ENCODE measurements at places on chromosomes 16 and 17. TPM values are rescaled to one million over a fixed set of nuclear protein-coding genes. Genes with fewer than 3 reads are reported as not detected.
A peak's percentile ranks its signal among the peaks of the same experiment; 100 is the strongest.

DNA sequence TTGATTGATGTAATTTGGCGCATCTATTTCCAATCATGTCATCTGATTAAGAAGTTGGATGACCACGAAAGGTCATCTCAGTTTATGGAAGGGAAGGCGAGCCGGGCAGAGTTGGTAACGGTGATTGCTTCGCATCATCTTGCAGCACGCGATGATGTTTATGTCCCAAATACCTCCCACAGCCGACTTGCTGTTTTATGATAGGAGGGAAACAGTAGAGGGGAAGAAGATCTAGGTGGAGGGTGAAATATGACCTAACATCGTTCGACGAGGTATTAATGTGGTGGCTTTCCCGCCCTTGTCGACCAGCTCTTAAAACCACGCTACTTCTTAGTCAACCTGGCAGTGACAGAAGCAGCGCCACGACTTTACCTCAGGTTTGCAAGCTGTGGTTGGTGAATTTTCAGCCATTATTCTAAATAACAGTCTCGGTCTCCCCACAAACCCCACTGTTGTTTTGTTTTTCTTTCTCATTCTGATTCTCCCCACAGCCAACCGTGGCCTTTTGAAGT is 805 bp upstream of the TANC2 start:
- DNase-seq, result no peak

DNA sequence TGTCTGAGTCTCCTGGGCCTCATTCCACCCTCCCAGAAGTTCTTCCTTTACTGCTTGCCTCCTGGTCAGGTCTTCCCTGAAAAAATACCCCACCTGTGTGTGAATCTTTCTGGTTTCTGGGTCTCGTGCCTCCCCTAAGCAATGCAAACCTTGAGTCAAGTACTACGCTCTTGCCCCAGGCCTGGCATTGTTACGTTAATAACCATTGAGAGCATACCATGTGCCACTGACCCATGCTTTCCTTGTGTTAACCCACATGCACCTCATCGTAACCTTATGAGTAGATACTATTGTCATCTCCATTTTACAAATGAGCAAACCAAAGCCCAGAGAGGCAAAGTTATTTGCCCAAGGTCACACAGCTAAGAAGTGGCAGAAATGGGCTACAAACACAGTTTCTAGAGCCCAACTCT is 25.4 kb upstream of the TOB1 start:
- DNase-seq, result no peak

- DNase-seq, result no peak
Observed at GRCh38 chr16:8929086-8929748, 34.5 kb downstream of the USP7 start.

DNA sequence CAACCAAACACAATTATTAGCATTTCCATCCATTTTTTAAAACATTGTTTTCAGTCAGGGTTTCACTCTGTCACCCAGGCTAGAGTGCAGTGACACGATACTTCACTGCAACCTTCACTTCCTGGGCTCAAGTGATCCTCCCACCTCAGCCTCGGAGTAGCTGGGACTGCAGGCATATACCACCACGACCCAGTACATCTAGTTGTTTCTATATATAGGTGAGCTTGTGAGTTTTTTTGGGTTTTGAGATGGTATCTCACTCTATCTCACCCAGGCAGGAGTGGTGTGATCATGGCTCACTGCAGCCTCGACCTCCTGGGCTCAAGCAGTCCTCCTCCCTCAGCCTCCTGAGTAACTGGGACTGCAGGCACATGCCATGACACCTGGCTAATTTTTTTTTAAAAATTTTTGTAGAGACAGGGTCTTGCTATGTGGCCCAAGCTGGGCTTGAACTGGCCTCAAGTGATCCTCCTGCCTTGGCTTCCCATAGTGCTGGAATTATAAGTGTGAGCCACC is 21.5 kb upstream of the ATP5MC1 start:
- no peak for DNase-seq

DNA sequence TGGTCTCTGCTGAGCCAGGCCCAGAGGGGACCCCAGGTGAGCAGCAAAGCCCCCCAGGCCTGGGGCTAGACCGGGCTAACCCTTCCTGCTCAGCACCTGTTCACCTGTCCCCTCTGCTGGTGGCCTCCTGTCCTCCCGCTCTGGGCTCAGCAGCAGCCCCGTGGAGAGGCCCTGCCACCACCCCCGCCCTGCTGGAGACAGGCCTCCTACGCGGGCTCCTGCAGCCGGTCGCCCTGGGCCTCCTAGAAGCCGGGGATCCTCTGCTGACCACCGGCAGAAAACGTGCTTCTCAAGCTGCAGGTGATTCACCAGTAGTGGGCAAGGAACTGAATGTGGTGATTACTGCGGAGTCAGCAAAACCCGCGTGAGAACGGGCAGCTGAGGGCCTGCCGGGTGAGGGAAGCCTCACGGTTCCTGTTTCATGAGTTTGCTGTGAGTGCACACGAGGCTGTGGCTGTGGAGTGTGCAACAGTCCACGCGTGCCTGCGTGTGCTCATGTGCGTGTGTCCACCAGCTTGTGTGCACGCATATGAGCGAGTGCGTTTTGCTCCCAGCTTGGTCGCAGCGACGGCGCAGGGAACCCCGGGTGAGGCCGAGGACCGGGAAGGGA is 792 bp downstream of the SECTM1 start:
- DNase-seq, result peak; percentile 80

The TEKT5 gene
- 1.4 TPM for total RNA-seq

- DNase-seq, result no peak
Observed at GRCh38 chr16:47309581-47310312, 151.1 kb downstream of the ITFG1 start.

All from M059J (cell line).